ENCODE measurements at places on chromosomes 7 and 10.
A peak's percentile ranks its signal among the peaks of the same experiment; 100 is the strongest.

DNA sequence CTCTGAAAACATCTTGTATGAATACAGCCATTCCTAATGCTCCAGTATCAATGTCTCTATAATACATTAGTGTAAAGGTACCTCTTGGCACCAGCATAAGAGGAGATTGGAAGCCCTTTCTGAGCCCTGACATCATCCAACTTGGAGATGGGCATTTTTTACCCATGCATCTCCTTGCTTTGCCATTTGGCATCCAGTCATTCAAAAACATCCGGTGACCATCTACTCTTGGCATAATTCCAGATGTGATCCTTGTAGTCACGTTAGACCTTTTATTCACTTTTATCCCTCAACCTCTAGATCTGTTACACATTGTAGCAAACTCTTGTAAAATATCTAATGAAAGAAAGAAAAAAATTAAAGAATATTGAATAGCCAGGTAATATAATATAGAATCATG lies 17.9 kb upstream of the SGMS1 start:
- DNase-seq: no peak

- DNase-seq: no peak
Observed at GRCh38 chr10:1560535-1561192, 176.7 kb downstream of the ADARB2 start.

DNA sequence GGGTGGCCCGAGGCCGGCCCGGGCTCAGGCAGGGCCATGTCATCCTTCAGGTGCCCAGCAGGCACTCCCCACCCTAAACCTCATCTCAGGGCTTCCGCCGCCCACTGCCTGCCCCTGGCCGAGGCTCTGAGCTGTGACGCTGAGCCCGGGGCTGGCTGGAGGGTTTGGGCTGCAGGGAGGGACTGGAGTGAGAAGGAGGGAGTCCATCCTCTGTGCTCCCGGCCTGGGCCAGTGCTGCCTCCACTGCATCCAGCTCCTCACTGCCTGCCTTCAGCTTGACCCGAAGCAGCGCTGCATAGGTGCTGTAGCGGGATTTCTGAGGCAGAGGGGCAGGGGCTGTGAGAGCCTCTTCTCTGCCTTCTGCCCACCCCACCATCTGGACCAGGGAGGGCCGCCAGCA lies 7.6 kb downstream of the NFKB2 start:
- DNase-seq: no peak

DNA sequence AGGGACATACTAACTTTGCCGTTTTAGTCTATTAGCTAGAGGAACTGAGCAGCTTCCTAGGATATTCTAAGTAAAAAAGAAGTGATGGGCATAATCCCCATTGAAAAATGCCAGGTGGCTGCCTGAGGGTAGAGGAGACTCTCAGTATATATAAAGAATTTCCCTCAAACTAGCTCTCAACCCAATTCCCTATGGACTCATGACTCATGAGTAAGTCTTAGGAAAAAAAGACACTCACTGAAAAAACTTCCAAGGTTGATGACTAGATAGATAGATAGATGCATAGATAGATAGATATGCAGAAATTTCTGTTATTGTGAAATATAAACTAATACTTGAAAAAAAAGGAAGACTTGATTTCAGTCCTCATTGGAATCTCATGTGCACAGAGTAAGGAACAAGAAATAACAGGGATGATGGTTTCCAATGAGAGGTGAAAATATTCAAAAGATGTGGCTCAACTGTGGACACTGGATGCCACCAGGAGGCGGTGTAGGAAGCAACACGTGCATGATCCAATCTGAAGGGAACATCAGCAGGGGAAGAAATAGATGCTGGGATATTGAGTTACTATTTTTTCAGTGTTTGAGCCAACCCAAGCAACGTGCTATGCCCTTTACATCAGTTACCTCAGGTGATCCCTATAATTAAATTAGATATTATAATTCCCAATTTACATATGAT lies 711.0 kb upstream of the LRRTM3 start:
- peak; percentile 19 for DNase-seq

DNA sequence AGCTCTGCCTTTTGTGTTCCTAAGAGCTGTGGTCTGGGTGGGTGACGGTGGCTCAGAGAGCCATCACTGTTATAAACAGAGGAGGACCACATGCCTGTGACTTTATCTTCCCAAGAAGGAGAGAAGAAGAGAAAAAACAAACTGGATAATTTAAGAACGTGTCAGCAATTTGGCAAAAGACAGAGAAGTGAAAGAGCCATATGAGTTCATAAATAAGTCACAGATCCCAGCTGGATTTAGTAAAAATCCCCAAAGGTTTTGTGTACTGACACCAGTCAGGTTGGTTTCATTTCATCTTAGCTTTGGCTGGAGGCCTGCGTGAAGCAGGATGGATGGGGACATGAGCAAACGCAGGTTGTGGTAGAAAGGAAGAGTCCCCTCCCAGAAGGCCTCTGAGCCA lies 120.7 kb downstream of the CXCL12 start:
- peak; percentile 26 for DNase-seq

GRCh38 chr10:95819620-95820329 lies 63.8 kb downstream of the ENTPD1 start:
- DNase-seq: no peak

GRCh38 chr10:16227674-16228073 lies 209.1 kb upstream of the PTER start:
- no peak for DNase-seq

GRCh38 chr7:24049296-24049695 lies 234.7 kb upstream of the NPY start:
- no peak for DNase-seq

GRCh38 chr10:71065659-71066058 lies 146.7 kb upstream of the UNC5B start:
- DNase-seq: no peak

- DNase-seq: peak; percentile 20
Observed at GRCh38 chr10:133326745-133327650, 9.7 kb downstream of the CALY start.

DNA sequence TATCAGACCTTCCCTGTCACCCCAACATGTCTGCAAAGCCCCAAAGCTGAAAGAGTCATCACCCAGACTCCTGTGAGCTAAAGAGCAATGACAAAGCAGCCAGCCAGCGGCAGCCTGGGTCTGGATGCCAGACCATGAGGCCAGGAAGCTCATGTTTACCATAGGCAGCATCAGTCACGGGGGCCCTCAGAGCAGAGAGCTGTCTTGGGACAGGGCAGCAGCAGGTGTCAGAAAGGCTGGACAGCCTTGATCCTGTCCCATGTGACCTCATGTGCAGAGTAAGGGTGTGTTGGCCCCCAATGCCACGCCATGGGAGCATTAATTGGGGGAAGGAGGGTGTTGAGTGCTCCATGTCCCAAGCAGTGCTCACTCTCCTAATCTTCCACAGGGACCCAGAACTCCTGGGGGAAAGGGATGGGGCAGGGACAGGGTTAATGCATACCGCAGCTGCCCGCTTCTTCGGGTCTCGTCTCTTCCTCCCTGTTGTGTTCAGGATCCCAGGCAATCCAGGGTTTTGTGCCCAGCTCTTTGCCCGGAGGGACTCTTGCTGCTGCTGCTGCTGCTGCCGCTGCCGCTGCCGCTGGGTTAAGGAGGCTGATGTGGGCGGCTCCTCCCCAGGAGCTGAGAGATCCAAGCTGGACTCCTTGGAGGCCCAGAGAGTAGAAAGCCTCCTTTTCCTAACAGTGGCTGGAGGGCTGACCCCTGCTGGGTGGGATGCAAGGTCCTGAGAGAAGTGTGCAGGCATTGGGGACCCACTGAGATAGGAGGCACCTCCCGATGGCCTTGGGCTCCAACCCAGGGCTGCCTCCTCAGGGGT lies 7.1 kb downstream of the CCDC201 start:
- no peak for DNase-seq

DNA sequence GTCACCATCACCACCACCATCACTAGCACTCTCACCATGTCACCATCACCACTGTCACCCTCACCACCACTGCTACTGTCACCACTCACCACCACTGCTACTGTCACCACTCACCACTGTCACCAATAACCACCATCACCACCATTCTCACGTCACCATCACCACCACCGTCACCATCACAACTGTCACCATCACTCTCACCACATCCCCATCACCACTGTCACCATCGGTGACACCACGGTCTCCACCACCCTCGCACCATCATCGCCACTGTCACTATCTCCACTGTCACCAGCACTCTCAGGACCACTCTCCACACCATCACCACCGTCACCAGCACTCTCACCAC lies 130.4 kb downstream of the MAD1L1 start:
- DNase-seq: no peak

GRCh38 chr7:101018271-101019167 lies 1.4 kb upstream of the MUC17 start:
- no peak for DNase-seq

DNA sequence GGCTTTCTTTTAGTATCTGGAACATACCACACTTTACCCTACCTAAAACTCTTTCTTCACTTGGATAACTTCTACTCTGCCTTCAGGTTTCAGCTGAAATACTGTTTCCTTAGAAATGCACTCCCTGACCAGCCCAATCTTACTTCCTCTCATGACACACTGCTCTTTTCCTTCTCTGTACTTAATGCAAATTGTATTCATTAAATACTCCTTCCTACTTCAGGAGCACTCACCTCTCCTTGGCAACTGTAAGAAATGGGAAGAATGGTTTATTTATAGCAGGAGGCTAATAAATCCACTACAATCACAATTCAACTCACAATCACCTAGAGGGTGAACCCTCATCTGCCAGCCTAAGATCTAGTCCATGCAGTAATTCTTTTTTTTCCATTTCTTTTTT lies 15.2 kb downstream of the ZCWPW1 start:
- DNase-seq: no peak

GRCh38 chr10:111098679-111099437 lies 22.0 kb downstream of the ADRA2A start:
- DNase-seq: no peak

DNA sequence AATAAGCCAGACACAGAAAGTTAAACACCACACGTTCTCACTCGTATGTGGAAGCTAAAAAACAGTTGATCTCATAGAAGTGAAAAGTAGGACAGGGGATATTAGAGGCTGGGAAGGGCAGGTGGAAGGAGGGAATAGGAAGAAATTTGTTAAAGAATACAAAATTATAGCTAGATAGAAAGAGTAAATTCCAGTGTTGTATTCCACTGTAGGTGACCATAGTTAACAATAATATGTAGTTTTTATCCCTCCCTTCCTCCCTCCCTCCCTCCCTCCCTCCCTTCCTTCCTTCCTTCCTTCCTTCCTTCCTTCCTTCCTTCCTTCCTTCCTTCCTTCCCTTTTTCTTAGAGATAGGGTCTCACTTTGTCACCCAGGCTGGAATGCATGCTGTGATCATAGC lies 19.9 kb upstream of the MEST start:
- DNase-seq: no peak

DNA sequence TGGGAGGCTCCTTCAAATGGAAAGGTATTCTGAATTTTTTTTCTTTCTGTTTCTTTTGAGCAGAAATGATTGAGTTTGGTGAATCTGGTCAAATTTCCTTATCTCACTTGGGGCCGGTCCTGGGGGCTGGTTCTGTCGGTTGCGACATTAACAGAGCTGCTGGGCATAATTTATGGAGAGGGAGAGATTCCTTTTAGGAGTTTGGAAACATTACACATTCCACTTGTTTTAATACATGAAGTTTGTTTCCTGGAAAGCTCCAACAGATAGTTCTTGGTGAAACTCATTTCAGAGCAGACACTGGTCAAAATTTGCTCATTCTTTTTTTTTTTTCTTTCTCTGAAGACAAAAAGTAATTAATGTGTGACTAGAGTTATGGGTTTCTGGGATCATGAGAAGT lies 129.9 kb downstream of the ABCA13 start:
- no peak for DNase-seq

DNA sequence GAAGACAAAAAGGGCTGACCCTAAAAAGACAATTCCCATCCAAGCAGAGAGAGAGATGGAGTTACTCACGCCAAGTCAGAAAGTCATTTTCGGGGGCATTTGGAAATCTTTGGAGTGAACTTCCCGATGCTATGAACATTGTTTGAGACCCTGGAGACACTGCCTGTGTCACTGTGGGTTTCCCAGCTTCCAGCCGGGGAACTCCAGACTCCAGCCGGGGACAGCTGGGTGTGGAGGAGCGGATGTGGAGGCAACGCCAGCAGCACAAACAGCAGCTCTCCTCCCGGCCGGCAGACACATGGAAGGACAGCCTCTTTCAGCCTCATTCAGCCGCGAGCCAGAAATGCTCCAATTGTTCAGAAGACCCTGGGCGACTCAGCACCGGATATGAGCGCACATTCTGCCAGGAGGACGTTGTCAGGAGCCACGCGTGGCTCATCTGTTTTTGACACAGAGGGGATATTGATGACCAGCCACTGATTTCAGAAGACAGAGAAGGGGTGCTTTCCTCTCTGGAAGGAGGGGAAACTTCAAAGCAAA lies 97.6 kb downstream of the PRPF18 start:
- peak; percentile 56 for DNase-seq

- no peak for DNase-seq
Observed at GRCh38 chr10:51585742-51586141, 113.7 kb downstream of the CSTF2T start.

- DNase-seq: no peak
Observed at GRCh38 chr7:42877862-42878261, 34.0 kb downstream of the C7orf25 start.

DNA sequence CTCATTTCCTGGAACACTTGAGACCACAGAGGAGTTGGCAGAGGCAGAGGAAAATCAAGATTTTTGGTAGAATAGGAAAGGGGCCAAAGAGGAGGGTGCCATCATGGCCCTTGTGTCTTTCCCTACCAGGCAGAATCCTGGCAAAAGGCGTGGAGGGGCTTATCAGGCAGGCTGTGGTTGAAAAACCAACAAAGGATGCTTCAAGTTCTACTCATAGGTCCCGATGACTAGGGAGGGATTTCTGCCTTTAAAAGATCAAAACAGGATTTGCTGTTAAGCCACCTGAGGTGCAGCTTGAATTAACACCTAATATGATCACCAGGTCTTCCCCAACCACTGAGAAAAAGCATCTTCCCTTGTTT lies 45.7 kb downstream of the BPGM start:
- DNase-seq: no peak

- DNase-seq: peak; percentile 77
Observed at GRCh38 chr10:7610651-7611389, 55.9 kb downstream of the ITIH5 start.

DNA sequence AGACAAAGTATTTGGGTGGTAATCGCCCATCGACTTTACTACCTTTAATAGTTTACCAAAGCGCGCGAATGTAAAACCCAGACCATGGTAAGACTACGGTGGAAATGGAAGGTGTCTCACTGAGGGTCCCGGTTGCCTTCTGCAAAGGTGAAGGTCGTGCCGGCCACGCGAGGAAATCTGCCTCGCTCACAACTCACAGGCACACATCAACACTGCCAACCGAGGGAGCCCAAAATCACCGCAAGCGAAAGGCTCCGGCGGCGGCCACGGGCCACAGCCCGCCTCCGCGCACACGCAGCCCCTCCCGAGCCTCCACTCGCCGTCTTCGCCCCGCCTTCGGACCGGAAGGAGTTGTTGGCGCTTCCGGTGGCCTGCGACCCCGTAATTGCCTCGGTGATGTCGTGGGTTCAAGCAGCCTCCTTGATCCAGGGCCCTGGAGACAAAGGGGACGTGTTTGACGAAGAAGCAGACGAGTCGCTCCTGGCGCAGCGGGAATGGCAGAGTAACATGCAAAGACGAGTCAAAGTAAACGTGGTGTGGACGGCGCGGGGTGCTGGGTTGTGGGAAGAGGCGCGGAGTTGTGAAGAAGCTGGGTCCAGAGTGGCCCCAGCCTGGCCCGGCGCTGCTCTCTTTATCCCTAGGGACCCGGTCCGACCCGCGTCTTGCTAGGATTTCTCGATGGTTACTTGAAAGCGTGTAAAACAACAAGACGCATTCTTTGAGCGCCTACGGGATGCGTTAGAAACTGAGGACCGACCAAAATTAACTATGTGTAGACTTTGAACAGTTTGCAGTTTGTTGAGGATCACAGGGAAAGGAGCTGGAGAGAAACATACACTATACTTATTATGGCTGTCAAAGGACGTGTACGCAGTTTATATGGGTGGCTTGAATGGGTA lies at the start of gene YAE1:
TSS of gene YAE1 (plus strand) at position 382 of the 899 bp plus-strand sequence. CDS start at position 397, 15 bp downstream.
- DNase-seq: no peak

Data from fibroblast of skin of left quadriceps (primary cell).